ENCODE measurements at places on chromosomes 11 and 22.
A peak's percentile ranks its signal among the peaks of the same experiment; 100 is the strongest.

DNA sequence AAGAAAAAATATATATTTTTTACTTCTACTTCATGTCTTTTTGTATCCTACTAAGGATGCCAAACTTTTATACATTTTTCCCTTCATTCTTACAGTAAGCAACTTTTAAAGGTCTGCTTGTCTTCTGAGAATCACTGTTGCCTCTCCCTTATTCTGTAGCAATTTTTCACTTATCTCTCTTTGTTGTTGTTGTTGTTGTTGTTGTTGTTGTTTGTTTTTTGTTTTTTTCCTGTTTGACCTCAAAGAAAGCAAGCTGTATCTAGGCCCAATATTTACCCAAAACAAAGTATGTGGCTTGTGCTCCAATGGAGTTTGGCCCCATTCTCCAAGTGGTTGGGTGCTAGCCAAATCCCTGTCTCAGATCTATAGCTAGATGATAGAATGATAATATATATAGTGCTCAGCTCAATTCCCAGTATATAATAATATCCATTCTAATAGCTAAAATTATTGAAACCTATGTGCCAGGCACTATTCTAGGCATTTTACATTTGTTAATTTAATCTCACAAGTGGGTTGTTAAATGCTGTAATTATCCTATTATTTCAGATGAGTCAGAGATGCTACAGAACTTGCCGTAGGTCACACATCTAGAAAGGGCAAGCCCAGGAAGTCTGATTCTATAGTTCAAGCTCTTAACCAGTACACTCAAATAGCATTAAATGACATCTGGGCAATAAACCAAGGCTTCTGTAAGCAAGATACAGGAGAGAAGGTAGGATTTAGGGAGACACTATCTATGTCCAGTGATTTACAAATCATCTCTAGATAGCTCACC, 205.1 kb upstream of the PITPNB start:
- DNase-seq = no peak

DNA sequence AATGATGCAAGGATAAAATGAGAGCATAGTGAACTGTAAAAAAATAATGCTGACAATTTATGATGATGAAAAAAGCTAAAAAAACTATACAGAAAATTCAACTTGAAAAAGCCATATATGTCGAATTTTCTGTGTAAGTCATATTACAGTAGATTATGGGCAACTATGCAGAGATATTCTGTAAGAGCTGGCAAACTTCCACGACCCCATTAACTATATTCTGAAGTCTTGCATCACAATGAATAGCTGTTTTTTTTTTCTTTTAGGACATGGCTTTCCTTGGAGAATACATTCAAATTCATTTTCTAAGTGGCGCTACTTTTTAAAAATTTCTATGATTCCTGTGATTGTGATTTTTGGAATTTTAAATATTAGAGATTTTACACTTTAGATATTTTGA, 18.4 kb downstream of the PSMD13 start:
- no peak for DNase-seq

DNA sequence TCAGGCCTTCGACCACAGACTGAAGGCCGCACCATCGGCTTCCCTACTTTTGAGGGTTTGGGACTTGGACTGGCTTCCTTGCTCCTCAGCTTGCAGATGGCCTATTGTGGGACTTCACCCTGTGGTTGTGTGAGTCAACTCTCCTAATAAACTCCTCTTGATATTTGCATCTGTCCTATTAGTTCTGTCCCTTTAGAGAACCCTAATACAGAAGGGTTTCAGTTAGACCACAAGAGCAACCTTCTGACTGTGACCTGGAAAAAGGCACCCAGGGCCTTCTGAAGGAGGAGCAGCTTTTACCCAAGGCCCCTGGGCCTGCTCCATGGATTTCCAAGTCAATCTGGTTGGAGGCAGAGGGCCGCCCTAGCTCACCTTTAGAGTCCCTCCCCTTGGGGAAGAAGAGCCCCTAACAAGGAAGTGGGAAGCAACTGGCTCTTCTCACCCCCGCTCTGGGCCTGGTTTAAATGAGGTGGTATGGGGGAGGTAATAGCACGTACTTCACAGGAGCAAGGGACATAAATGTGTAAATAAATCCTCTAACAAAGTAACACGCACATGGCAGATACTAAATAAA, 11.2 kb upstream of the CHST1 start:
- DNase-seq = no peak

- DNase-seq = no peak
Observed at GRCh38 chr11:2437516-2437915, 6.8 kb downstream of the TRPM5 start.

DNA sequence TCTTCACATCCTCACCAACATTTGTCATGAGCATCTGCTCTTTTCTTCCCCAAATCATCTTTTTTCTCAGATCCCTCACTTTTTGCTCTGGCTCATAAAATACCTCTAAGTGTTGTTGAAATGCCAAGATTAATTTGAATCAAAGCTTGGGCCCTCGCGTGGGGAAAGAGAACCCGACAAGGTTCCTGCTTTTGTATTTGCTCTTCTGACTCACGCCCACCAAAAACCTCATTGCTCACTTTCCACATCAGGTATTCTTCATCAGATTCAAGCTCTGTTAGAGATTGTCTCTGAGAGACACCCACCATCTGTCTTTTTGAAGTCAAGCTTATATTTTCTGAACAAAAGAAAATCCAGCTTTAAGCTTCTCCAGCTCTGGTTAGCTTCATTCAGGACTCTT, 52.9 kb upstream of the FBXO3 start:
- DNase-seq = no peak

DNA sequence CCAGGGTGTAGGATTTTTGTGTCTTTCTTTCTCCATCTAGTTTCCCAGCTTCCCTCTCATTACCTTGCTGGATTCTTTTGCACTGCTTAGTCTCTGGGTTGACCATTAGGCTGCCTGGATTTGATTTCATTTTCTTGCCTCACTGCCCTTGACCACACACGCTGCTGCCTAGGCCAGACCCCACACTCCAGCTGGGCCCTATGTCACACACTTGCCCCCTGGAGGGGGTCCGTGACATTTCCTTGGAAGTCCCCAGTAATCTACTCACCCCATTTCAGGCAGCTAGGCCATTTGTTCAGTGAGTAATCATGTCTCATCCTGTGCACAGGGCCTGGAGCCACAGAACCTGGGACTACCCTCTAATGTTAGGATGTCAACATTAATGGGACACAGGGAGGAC, 81.9 kb upstream of the SPON1 start:
- no peak for DNase-seq

GRCh38 chr11:17613428-17613962, 66.4 kb downstream of the OTOG start:
- DNase-seq = no peak

DNA sequence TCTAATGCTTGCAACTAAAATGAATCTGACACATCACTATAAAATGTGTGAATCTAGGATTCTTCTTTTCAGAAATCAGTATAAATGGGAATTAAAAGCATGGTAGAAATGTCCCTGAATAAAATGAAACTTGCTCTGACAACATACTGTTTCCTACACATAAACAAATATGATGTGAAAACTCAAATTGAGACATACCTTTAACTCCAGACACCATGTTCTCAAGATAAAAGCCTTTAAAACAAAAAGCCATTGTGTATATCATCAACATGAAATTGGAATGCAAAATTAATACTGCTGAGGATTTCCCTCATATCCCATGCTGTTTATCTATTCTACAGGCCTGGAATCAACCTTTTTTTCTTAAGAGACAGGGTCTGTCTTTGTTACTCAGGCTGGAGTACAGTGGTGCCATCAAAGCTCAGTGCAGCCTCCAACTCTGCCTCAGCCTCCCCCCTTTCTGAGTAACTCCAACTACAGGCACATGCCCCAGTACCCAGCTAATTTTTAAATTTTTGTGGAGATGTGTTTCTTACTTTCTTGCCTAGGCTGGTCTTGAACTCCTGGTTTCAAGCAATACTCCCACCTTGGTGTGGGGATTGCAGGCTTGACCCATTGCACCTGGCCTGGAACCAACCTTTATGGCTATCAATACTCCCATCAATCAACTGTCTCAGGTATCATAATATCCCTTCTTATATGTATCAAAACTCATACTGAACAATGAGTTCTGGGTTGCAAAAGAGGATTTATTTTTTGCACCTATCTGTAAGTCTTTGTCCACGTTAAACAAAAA, 6.7 kb downstream of the TAF1D start:
- no peak for DNase-seq

DNA sequence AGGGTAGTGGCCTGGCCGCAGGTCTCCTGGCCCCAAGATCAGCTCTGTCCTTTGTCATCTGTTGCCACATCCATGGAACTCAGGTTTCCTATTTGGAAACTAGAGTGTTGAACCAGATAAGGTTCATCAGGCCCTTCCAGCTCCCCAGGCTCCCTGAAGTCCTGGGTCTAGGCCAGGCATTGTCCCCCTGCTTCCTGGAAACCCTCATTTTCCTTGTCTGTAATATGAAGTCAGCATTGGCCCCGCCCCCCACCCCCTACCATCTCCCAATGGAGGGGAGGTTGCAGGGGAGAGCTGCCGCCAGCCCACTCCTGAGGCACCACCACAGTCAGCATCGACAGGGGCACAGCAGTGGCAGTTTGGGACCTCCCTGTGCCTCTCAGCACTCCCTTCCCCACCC, 9.0 kb upstream of the MS4A10 start:
- no peak for DNase-seq

DNA sequence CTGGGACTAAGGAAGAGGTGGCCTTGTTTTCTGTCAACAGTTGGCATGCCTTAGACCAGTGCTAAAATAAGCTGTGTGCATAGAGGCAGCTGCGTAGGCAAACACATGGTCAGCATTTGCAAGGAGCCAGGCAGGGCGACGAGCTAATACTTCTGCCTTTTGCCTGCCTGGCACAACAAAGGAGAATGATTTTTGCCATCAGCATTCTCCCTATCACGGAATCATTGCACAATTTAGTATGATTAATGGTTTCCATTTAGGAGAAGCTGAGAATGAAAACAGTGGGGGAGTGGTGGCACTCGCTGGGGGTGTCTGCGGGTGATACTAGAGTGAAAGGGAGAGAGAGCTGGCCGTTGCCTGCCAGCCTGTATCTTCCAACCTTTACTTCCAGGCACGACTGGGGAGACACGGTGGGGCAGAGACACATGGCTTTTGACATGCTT, 336.0 kb downstream of the CADM1 start:
- no peak for DNase-seq

DNA sequence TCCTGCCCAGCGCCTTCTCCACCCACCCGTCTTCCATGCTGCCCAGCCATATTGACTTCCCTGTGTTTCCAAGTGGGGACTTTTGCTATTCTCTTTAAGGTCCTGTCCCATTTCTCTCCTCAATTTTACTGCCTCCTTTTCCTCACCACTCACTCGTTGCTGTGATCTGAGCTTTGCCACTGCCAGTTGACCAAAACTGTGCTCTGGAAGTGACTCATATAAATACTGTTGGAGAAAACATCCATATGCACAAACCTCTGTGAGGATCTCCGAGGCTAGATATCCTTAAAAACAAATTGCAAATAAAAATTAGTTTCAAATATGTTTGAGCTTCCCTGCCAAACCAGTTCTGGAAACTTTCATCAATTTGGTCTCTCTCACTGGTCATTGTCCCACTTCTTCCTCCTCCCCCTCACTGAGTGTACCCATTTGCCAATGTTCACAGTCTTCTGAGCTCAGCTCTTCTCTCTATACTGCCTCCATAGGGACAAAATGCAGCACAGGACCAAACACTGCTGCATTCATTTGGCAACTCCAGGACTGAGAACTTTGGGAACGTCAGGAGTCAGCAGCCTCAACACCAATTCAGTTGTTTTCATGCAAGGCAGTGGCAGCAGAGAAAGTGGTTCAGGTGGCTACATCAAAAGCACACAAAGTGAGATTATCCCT, 34.0 kb upstream of the MMP13 start:
- no peak for DNase-seq

DNA sequence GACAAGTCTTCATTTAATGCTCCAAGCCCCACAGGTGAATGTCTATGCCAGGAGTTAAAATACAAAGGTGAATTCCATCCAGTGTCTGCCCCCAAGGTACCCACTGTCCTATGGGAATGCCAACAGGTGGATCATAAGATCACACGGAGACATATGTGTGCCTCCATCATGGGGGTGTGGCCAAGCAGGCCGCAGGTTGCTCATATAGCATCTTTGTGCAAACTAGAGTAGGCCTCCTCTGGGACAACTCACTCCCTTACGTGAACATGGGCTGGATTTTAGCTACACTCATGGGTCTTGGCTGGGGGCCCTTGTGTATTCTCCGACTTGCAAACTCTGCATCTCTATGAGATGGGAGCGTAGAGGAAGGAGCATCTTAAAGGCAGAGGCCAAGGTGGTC, 6.9 kb downstream of the NCF4 start:
- DNase-seq = no peak

- DNase-seq = no peak
Observed at GRCh38 chr11:12800032-12800671, 125.9 kb downstream of the TEAD1 start.

GRCh38 chr11:75812542-75813040, 2.4 kb upstream of the UVRAG start:
- no peak for DNase-seq

GRCh38 chr22:39254122-39254521, 9.3 kb upstream of the PDGFB start:
- no peak for DNase-seq

- DNase-seq = peak; percentile 48
Observed at GRCh38 chr11:59865031-59865430, 1.3 kb downstream of the TCN1 start.

DNA sequence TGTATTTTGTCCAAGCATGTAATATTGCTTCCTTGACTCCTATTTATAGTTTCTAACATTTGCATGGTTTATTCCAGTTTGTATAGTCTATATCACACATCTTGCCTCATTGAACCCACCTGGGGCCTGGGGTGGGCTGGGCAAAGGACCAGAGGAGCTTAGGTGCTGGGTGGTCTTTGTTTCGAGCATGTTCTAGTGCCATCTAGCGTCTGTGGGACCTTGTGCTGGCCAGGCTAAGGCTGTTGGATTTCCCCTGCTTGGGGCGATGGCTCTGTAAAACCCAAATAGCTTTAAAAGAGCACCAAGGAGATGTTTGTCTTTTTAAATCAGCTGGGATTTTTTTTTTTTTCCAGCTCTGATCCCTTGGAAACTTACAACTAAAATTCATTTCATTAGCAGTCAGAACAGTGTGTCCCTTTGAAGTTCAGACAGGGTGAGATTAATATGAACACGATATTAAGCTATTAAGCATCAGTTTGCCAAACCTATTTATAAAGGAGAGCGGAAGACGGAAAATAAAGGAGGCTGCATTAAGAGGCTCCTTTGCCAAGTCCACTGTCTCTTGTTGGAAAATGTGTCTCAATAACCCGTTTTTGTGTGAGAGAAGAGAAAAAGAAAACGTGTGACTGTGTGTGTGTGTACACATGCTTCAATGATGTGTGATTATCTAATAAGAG, 157.4 kb downstream of the COMMD9 start:
- DNase-seq = peak; percentile 38

Measured in inflammatory macrophage treated with lipopolysaccharide for 1 hour (primary cell).